ENCODE measurements at places on chromosomes 7 and 10.

DNA sequence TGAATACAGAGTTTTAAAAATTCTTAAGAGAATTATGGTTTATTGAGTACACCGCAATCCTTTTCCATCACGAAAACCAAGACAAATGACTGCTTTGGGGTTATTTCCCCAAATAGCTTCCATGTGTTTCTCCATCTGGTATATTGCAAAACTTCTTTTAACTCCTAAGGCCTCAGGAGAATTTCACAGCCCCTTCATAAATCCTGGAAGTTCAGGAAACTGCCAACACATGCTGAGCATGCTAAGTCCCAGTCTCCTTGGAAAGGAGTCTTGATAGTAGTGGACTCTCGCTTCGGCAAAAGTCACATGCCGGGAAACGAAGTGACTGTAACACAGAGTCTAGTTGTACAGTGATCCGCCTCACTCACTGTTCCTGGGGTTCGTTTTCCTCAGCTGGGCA, 88.1 kb upstream of the RSU1 start:
- DNase-seq: no peak

DNA sequence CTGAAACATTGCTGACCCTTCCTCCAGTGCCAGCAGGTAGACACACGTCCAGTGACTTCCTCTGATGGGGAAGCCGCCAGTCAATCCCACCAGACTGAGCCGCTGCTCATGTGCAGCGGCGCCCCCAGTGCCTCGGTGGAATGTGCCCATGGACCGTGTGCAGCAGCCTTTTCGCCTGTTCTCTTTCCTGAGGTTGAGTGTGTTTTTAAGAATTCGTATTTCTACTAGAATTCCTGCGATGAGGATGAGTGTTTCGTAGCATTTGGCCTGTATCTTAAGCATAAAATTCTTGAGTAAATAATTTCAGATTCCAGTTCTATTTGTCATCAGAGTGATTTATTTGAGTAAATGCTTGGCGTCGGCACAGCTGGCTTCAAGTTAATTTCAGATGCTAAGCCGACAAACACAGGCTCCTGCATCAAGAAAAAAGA, 35.4 kb downstream of the BNIP3 start:
- DNase-seq: no peak

- DNase-seq: no peak
Observed at GRCh38 chr7:32381024-32381601, 109.1 kb downstream of the LSM5 start.

DNA sequence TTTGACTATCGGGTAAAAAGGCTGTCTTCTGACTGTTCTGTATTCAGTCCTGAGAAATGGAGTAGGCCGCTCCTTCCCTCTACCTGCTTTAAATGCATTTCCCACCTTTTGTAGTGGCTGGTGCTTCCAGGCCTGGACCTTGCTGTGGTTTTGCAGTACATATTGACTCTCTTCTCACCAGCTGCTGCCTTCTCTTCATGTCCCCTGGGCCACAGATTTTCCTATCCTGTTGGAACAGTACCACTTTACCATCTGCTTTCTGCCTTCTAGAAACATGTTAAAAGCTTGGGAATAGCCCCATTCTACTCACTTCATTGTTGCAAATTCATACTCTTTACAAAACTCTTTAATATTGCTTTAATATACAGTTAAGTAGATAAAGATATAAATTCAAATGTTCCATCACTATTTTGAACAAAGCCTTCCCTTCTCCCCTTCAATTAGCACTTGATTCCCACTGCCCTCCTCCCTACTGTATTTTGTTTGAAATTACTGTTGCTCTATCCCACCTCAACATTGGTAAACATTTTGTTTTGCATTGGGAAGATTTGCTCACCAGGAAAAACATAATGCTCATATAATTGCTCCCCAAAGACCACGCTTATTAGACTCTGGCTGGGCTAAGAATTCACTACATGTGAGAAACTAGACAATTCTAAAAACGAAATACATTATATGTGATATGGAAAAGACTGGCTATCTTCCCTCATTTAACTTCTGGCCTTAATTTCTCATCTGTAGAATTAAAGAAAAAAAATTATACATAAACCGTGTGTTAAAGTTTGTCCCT, 17.3 kb upstream of the SEMA3C start:
- DNase-seq: no peak

DNA sequence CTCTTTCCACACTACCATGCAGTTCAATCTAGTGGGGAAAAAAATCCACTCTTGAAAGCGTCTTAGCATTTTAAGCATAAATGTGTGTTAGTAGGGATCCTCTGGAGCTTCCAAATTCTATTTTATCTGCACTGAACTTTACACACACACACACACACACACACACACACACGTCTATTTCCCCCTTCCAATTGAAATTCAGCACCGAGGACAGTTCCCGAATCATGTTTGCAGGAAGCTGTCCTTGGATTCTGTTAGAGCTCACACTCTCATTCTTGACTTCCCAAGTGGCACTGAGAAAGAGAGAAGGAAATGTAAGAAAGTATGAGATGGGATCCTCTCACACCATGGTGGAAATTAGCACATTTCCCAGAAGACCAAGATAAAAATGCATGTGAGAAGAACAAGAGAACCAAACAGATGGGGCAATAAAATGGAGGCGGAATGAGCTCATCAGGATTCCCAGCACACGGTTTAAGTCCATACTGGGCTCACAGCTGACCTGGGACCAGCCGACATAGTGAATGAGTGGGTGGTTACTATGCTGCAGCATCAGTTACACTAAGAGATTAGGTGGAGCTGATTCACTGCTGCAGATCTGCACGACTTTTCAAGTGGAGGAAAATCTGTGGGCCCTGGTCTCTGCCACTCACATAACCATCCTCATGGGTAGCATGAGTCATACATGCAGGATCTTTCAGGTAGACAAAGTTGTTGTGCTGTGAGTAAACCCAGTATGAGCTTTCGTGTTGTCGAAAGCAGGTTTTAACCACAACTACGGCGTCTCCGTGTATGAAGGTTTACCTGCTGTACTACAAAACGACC, 3.3 kb upstream of the NPTX2 start:
- DNase-seq: no peak

Data from stimulated activated CD4-positive, alpha-beta T cell treated with anti-CD3 and anti-CD28 coated beads, Interleukin-15, amount 100 ng/mL, for 1 hour (primary cell).